CD4-positive, alpha-beta T cell treated with Interferon alpha-2 for 1 hour (primary cell): ENCODE measurements at places on chromosomes 11 and 22.
A peak's percentile ranks its signal among the peaks of the same experiment; 100 is the strongest.

GRCh38 chr11:76782531-76783293 is 444 bp upstream of the TSKU start:
- DNase-seq = peak; percentile 15

DNA sequence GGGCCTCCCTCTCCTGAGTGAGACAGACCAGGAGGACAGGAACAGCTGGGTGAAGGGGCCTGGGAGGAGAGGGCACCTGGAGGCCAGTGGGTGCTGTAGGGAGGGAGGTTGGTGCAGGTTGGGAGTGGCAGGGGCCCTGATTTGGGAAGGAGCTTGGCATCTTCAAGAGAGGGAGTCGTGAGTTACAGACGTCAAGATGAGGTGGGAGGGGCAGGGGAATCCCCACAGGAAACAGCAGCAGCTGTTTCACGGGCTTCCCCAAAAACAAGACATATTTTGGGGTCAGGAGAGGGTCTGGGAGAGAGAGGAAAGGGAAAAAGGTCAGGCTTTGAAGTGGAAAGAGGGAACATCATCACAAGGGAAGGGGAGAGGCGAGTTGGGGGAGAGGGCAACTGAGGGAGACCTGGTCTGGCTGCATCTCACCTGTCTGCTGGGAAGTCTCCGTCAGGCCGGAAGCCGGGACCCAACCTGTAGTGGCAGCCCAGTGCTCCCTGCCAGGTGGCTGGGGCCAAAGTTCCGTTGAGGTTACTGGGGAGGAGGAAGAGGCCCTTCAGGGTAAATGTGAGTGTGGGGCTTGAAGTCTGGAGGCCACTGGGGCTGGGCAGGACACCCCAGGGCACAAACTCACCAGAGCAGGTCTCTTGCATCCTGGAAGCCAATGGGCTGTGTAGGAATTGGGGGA is 4.4 kb downstream of the NAALADL1 start:
- peak; percentile 34 for DNase-seq

GRCh38 chr22:25484521-25485315 is 79.8 kb upstream of the GRK3 start:
- DNase-seq = no peak

- DNase-seq = no peak
These were observed 82.2 kb downstream of the FAM83F start for GRCh38 chr22:40076702-40077645.

GRCh38 chr22:41920271-41920976 is 5.5 kb upstream of the SHISA8 start:
- DNase-seq = no peak

- no peak for DNase-seq
These were observed 105.8 kb upstream of the ARHGAP42 start for GRCh38 chr11:100581318-100581717.
